ENCODE measurements at places on chromosomes 1 and 21. TPM values are rescaled to one million over a fixed set of nuclear protein-coding genes. Genes with fewer than 3 reads are reported as not detected.

CD52 gene
- total RNA-seq = 1.4 TPM

GRCh38 chr1:30936541-30937171 lies 28.1 kb upstream of the SDC3 start:
- H3K4me3 ChIP-seq = no peak overlapping the region
- no peaks in the 10 kb centered on the region for H3K27me3 ChIP-seq
- H3K27ac ChIP-seq = no peak overlapping the region

GRCh38 chr1:35866991-35867390 lies 16.0 kb upstream of the AGO1 start:
- H3K27ac ChIP-seq = no peak overlapping the region
- DNase-seq = no peak
- no peak overlapping the region for H3K4me3 ChIP-seq
- H3K27me3 ChIP-seq = no peaks in the 10 kb centered on the region

DNA sequence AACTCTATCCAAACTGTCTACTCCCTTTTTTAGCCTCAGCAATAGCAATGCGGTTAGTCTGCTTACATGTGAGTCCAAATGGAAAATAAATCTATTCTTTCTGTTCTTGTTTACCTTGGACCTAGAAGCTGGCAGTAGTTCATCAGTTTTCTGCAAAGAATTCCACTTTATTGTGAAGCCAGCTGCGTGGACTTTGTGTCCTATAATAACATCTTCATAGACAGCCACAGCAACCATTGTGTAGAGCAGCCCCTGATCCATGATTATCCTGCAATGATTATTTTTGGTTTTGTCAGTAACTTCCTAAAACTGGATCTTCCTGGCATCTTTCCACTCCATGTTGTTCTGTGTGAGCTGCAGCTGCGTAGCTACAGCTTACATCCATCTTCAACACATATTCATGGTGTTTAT lies 408.7 kb downstream of the NUF2 start:
- no peaks in the 10 kb centered on the region for H3K27me3 ChIP-seq
- no peak overlapping the region for H3K4me3 ChIP-seq
- peak; percentile 79 for DNase-seq
- no peaks in the 10 kb centered on the region for H3K36me3 ChIP-seq
- H3K4me1 ChIP-seq = no peaks in the 10 kb centered on the region
- peak overlapping the region; percentile 8 for H3K27ac ChIP-seq

CLEC20A gene
- not detected for total RNA-seq

NPR1 gene
- 1.7 TPM for total RNA-seq

PTPN14 gene
- total RNA-seq = 18.3 TPM

- no peak for DNase-seq
- no peak overlapping the region for H3K27ac ChIP-seq
- no peak overlapping the region for H3K4me3 ChIP-seq
- H3K36me3 ChIP-seq = peaks cover 36% of the 10 kb centered on the region
Measured at GRCh38 chr1:54399765-54400164, 6.4 kb downstream of the SSBP3 start.

RORC gene
- total RNA-seq = not detected

DNA sequence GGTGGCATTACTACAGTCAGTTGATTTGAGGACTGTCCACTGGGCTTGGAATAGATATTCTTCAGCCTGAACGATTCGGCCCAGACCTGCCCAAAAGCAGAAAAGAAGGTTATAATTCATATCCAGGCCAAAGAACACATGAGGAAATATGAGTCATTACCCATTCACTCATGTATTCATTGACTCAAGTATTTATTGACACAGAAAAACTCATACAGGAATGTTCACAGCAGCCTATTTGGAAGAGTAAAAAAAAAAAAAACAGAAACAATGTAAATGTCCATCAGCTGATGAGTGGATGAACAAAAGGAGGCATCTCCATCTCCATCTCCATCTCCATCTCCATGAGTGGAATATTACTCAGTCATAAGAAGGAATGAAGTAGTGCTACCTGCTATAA lies 15.9 kb downstream of the ZMYND12 start:
- no peak for DNase-seq
- H3K27ac ChIP-seq = no peak overlapping the region
- no peaks in the 10 kb centered on the region for H3K27me3 ChIP-seq
- no peaks in the 10 kb centered on the region for H3K36me3 ChIP-seq
- no peak overlapping the region for H3K4me3 ChIP-seq

SPRR2B gene
- not detected for total RNA-seq

GRCh38 chr1:196400478-196401451 lies 207.5 kb downstream of the KCNT2 start:
- H3K4me1 ChIP-seq = no peaks in the 10 kb centered on the region
- no peak overlapping the region for H3K27ac ChIP-seq
- no peak overlapping the region for H3K4me3 ChIP-seq

DNA sequence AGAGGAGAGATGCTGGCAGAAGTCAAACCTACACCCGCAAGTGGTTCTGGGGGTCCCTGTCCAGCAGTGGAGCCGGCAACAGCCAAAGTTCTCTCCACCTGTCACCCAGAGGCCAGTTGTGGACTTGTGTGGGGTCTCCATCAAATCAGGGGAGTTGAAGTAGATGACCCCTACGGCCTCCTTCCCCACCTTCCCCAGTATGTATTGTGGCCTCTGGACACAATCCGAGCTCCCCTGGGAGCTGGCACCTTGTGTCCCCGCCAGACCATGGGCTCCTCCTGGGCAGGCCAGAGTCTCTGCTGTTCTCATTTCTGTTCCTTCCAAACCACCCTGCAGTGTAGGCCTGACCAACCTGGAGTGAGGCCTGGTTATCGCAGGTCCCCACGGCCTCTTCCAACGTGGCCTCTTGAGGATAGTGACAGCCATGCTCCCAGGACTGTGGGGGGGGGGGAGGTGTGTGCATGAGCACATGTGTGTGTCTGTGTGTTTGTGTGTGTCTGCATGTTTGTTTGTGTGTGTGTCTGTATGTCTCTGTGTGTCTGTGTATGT lies 246.4 kb downstream of the MATN1 start:
- H3K4me3 ChIP-seq = no peak overlapping the region
- no peaks in the 10 kb centered on the region for H3K36me3 ChIP-seq
- no peak overlapping the region for H3K27ac ChIP-seq
- no peak for DNase-seq
- no peaks in the 10 kb centered on the region for H3K27me3 ChIP-seq

DNA sequence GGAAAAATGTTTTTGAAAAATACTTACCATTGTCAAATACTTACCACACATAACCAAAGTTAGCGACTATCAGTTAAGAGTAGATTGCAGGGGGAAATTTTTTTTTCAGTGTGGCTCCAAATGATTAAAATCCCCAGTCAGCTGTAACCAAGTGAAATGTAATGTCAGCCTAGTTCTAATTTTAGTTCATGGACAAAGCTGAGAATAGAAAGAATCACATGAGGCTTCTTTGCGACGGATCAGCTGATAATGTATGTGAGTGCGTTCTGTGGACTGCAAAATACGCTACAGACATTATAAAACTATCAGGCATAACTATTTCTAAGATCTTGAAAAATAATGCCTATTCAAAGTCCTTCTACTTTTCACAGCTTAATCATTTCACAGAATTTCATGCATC lies at the start of gene LRRC39:
Gene LRRC39 (minus strand): TSS at position 166 of the 400 bp plus-strand sequence. CDS start 9,740 bp downstream, outside the sequence.
- H3K36me3 ChIP-seq = no peaks in the 10 kb centered on the region
- H3K27me3 ChIP-seq = no peaks in the 10 kb centered on the region
- no peak within 1 kb of the TSS for H3K4me3 ChIP-seq
- no peak within 1 kb of the TSS for H3K27ac ChIP-seq

Measured in spinal cord (tissue), 10 donors.